ENCODE measurements at places on chromosomes 3 and 15.

GRCh38 chr3:149430216-149430615, 44.3 kb upstream of the TM4SF4 start:
- no peak for DNase-seq

DNA sequence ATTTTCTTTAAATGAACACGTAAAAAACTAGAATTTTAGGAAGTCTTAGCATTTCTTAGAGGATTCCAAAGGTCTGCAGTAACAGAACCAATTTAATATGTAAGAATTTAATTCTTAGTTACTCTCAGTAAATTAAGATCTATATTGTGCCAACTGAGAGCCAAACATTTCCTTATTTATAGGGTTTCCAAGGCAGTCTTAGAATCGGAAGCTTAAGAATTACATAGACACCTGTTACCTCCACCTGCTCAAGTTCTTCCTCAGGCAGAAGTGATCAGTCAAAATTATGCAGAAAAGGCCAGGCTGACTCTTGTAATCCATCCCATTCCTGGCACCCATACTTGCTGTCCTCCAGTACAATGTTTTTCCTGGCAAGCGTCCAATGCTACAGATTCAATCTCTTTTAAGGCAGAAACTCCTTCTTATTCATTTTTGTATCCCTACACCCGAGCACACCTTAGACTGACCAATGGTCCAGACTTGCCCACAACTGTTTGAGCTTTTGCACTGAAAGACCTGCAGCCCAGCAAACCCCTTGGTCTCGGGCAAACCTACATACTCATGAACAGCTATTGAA, 64.3 kb downstream of the NCEH1 start:
- DNase-seq: no peak

- DNase-seq: peak; percentile 91
Measured at GRCh38 chr3:190120269-190121060, at the start of gene P3H2. TSS of gene P3H2 (minus strand) at chr3:190120897. CDS start at chr3:190120731, 166 bp downstream.

DNA sequence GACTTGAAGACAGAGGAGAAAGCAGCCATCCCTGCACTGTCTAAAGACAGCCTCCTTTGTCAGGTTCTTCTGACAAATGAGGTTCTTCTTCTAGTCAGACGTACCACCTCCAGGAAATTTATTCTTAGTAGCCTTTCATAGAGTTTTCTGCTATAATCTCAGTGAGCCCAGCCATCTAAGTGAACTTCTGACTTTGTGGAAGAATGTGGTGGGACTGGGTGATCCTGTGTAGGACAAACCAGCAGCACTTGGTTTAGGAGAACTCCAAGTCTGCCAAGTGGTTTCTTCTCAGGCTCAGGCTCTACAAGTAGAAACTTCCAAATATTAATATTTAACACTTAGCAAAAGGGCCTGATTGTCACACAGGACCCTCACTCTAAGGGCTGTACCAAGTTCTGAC, 52.1 kb downstream of the TIPARP start:
- DNase-seq: no peak

GRCh38 chr3:134922866-134923265, 127.8 kb downstream of the EPHB1 start:
- DNase-seq: no peak

GRCh38 chr3:12553921-12554391, 2.9 kb upstream of the MKRN2 start:
- no peak for DNase-seq

DNA sequence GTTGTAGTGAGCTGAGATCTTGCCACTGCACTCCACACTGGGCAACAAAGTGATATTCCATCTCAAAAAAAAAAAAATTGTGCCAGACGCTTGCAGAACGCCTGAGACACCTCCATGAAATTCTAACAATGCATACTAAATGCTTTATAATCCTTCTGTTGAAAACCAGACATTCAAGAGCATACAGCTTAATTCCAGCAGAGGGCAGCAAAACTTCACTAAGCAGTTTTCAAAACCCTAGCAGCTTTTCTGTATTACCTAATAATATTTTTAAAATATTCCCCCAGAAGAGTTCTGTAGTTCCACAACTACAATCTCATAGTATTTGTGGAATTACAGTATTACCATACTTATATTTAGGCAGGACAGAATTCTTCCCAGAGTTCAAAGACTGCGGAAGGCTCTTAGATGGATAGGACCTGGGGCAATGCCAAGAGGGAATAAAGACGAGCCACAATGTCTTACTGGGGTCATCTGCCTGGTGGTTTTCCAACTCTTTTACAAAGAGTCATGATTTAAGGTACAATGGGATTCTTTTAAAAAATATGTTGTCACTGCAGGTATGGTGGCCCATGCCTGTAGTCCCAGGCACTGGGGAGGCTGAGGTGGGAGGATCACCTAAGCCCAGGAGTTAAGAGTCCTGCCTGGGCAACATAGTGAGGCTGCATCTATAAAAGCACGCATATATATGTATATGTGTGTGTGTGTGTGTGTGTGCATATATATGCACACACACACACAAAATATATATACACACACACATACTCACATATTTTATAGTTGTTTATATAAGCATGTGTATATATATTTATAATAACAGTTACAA, 19.6 kb upstream of the TASOR start:
- no peak for DNase-seq

DNA sequence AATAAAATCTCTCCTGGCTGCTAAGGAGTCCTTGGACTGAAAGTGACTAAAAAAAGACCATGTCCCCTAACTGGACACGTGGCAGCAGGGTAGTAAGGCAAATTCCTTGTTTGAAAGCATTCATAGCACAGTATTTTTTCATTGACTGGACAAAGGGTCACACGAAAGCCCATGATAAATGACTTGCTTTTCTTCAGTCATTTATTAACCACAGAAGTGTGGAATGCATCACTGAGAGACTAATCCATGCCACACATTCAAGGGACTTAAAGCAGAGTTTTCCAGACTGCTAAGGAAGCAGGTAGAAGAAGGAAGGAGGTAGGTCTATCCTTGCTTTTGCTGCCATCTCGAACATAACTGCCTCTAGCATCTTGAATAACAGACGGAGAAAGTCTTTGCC, 31.2 kb downstream of the CASR start:
- no peak for DNase-seq

- no peak for DNase-seq
Measured at GRCh38 chr3:59320080-59320479, 270.3 kb upstream of the CFAP20DC start.

- peak; percentile 79 for DNase-seq
Measured at GRCh38 chr3:177300039-177300833, 103.0 kb upstream of the TBL1XR1 start.

- no peak for DNase-seq
Measured at GRCh38 chr3:50671331-50671730, 3.4 kb upstream of the DOCK3 start.

Data from Caco-2 (cell line).